ENCODE measurements at places on chromosomes 1 and 21. TPM values are rescaled to one million over a fixed set of nuclear protein-coding genes. Genes with fewer than 3 reads are reported as not detected.

GRCh38 chr1:15007842-15008241, 145.7 kb upstream of the TMEM51 start:
- DNase-seq = no peak

DNA sequence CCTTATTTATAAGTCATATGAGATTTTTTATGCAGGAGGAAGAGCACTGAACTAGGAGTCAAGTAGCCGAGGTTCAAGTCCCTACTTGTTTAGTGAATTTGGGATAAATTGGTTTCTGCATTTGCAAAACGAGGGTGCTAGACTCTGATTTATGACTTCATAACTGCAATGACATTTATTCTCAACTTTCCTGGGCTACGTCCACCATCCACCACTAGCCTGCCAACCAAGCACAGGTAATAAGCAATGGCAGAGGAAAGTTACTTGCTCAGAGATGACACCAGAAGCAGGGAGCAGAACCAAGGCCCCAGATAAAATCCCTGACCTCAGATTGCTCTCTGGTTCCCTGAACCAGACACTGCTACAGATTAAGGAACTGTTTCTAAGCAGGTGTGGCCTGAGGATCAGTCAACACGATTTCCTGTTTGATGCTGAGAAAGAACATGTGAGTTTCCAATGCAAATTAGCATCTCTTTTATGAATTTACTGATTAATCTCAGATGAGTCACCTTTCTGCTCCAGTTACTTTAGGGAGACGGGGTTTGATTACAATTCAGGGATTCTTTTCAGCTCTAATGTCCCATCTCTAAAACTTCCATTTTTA, 52.7 kb downstream of the PLPP3 start:
- no peak for DNase-seq

DNA sequence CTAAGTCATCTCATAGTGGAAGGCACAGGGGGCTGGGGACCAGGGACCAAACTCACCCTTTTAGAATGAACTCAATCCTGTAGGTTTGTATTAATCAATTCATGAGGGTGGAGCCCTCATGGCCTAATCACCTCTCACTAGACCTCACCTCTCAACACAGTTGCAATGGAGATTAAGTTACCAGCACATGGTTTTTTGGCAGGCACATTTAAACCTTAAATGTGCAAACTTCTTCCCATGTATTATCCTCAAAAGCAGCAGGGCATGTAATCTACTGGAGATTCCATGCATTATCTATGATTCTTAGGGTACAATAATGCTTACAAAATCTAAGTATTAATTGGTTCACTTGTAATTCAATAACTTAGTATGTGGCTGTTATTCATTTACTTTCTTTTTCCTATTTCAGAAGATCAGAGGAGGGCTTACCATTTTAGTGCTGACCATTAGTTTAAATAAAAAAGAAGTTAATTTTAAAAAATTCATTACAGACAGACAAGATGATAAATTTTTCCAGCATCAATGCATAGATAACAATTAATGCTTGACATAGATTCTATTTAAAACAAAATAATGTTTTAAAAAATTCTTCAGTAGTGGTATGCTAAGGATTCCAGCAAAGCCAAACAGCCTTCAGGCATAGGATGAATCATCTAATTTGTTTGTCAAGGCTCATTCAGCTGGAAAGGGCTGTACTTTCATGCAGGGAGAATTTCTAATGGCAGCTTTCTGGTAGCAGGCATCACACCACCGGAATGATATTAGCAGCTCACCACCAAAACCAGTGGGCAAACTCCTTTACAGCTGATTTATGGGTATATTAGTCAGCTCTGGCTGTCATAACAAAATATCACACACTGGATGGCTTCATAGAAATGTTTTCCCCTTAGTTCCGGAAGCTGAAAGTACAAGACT, 124.6 kb upstream of the ZNF648 start:
- no peak for DNase-seq

Gene OPRD1
- 1.8 TPM for total RNA-seq

Gene YOD1
- total RNA-seq = 9.4 TPM

- no peak for DNase-seq
Measured at GRCh38 chr1:218945050-218945449, 228.6 kb upstream of the LYPLAL1 start.

DNA sequence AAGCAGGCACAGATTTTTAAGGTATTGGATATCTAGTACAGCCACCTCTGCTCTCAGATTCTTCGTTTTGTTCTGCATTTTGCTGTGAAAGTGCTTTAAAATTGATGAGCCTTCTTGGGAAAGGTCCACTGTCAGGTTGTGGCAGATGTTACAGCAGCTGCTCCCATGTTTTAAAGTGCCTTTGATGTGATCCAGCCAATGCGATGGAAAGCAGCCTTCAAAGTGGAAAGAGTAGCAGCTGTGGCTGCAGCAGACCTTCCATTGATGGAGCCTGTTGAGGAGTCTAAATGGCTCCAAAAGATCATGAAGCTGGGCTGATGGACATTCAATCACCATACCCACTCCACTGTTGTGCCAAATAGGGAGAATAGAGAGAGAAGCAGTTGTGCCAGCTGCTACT, 816.9 kb downstream of the PLA2G4A start:
- no peak for DNase-seq
